CD4-positive, alpha-beta T cell treated with Interleukin-2 at 100 ng/mL for 4 hours (primary cell): ENCODE measurements at places on chromosomes 6 and 20.

- DNase-seq = no peak
These were observed 91.1 kb upstream of the HIVEP1 start for GRCh38 chr6:11921017-11921438.

GRCh38 chr6:111740506-111740905, 132.7 kb downstream of the FYN start:
- no peak for DNase-seq

GRCh38 chr6:115404446-115404845, 656.2 kb downstream of the FRK start:
- DNase-seq = no peak

DNA sequence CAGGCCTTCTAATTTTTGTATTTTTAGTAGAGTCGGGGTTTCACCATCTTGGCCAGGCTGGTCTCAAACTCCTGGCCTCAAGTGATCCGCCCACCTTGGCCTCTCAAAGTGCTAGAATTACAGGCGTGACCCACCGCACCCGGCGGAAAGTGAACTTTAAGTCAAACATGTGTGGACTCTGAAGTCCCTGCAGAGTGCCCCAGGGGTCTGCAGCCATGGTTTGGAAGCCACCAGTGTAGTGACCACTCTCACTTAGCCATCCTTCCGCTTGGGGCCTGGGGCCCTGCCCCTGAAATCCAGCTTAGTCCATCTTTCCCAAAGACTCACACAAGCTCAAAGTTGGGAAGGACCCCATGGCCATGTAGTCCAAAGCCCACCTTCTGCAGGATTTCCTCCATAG, 164.5 kb downstream of the GRM4 start:
- DNase-seq = no peak

- no peak for DNase-seq
These were observed 6.0 kb downstream of the HLA-C start for GRCh38 chr6:31265926-31266325.

GRCh38 chr20:17843246-17844132, 125.1 kb downstream of the SNX5 start:
- DNase-seq = peak; percentile 12

- DNase-seq = peak; percentile 38
These were observed 143.9 kb downstream of the BCAS1 start for GRCh38 chr20:53926428-53927028.

DNA sequence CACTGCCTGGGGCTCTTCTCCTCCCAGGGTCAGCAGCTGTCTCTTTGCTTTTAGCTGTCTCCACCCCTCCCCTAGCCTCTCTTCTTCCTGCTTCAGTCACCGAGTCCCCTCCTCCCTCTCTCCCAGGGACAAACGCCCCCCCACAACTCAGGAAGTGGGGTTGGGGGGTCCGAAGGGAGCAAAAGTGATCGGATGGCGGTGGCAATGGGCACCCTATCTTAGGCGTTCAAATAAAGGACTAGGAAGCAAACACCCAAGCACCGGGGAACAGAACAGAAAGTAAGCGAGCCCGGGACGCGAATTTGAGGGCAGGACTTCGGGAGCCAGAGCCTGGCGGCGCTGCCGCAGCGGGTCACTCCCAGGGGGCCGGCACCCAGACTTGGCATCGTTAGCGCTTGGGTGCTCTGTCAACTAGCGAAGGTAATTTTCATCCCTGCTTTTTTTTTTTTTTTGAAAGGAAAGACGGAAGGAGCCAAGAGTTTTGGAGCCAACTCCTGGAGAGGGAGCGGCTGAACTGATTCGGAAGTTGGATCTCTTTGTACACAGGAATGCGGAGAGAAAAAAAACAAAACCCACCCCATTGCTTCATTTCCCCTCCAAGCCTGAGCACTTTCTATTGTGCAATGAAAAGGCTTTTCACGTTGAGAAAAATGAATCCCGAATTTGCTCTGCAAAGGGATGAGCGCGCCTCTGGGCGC, 815 bp upstream of the ITPR3 start:
- DNase-seq = peak; percentile 32

DNA sequence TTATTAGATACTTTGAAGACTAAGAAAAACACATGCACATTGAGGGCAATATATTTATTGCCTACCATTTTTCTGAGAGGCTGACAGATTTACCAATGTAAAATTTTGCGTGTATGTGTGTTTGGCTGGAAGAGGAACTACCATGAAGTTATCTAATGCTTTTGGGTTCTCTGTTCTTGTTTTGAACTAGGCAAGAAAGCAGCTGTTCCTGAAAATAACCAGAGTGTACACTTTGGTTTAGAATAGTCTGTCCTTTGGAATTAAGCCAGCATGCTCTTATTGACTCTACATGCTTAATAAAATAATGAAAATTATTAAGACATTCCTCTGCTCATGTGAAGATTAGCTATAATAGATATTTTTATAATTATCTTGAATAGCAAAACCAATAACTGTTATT, 129.2 kb downstream of the MYB start:
- no peak for DNase-seq

- DNase-seq = no peak
These were observed 56.0 kb upstream of the JAG1 start for GRCh38 chr20:10729785-10730184.

DNA sequence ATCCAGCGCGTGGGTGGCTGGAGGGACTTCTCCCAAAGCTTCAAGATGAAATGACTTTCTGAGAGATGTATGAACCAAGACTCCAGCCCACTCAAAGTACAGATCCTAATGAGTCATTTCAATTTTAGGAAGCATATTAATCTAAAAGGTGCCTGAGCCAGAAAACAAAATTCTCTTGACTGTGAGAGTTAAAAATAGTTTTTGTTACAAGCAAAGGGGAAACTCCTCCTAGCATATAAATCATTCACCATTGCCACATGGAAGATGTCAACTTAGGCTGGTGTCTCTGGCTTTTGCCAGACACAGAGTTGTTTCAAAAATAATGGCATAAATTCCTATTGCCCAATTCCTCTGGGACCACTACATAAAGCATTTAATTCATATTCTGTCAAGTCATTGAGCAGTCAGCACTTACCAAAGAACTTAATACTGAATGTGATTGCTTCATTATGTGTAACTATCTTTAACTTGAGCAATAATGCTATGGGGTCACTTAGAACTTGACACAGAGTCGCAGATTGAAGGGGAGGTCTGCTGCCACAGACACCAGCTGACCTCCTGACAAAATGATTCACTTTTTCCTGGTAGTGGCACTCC, 280.6 kb downstream of the SLC35F1 start:
- DNase-seq = no peak

DNA sequence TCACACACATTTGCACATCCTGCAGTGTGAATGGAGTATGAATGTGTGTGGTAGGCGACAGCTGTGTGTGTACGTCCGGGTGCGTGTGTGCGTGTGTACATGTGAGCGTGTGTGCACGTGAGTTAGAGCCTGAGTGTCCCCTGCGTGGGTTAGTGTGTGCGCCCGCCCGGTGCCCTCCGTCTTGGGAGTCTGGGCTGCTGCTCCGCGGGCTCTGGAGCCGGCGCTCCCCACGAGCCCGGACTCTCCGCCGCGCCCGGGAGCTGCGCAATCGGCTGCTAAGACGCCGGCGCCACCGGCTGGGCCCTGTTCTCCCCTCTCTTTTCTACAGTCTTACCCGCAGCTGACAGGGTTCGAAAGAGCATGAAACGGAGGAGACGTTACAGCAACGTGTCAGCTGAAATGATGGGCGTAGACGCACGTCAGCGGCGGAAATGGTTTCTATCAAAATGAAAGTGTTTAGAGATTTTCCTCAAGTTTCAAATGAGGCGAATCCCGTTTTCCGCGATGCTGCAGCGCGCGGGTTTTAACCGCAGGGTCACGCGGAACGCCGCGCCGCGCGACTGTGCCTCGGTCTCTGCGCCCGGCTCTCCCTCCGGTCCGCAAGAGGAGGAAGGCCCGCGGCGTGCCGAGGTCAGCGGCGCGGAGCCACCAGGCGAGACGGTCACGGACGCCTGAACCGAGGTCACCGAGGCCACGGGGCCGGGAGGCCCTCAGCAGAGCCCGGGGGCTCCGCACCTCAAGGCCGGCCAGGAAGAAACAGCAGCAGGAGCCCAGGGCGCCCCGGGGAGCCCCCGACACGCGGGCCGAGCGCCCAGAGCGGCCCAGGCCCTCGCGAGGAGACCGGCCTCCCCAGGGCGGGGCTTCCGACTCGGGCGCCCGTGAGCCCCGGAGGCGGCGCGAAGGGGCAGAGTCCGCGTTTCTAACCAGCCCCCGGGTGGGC, 95.3 kb upstream of the BHLHE23 start:
- peak; percentile 48 for DNase-seq

GRCh38 chr6:163099621-163100171, 314.8 kb upstream of the QKI start:
- DNase-seq = no peak

- no peak for DNase-seq
These were observed 10.5 kb downstream of the SNX3 start for GRCh38 chr6:108250240-108250866.

GRCh38 chr6:164048840-164049516, 634.5 kb downstream of the QKI start:
- no peak for DNase-seq

GRCh38 chr6:2818593-2818992, 23.1 kb downstream of the SERPINB1 start:
- DNase-seq = no peak

DNA sequence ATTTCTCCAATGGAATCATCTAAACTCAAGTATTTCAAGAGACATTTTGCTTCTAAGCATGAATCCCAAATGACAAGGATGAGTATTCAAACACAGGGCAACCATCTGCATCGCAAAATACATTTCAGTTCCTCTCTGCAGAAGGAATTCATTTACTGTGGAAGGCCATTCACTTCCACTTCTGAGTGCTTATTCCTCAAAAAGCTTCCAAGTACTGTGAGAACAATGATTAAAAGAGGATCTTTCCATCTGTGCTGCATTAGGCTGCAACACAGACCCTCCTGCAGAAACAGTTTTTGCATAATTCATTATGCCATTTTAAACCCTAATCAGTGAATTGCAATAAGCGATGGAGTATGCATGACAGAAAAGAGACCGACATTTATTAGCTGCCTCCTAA, 52.5 kb downstream of the ARHGAP18 start:
- no peak for DNase-seq

- DNase-seq = no peak
These were observed 47.8 kb upstream of the TAGAP start for GRCh38 chr6:159092631-159093030.

DNA sequence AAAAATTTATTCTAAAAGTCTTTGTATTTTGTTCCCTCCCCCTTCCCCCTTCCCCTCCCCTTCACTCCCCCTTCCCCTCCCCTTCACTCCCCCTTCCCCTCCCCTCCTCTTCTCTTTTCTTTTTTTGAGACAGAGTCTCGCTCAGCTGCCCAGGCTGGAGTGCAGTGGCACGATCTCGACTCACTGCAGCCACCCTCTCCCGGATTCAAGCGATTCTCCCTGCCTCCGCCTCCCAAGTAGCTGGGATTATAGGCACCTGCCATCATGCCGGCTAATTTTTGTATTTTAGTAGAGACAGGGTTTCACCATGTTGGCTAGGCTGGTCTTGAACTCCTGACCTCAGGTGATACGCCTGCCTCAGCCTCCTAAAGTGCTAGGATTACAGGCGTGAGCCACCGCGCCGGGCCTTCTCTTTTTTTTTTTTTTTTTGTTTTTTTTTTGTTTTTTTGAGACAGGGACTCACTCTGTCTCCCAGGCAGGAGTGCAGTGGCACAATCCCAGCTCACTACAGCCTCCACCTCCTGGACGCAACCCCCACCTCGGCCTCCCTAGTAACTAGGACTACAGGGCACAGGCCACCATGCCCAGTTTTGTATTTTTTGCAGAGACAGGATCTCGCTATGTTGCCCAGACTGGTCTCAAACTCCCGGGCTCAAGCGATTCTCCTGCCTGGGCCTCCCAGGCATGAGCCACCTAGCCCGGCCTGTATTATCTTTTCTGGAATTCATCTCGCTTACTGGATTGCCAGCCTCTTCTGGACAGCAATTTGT, 1.1 kb upstream of the AFG1L start:
- DNase-seq = no peak

DNA sequence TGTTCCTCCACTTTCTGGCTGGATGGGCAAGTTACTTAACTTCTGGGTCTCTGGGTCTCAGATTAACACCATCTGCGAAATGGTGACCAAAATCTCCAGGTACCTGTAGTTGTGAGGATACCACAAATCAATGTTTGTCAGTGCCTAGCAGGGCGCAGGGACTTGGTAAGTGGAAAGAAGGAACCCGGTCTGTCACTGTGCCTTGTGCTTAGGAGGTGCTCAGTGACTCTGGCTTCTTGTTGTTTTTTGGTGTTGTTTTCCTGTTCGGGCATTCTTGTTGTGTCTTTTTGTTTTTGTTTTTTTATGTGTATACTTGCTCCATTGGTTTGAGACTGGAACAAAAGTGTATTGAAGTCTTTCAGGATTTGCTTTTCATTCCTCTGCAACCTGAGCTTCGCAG, 17.8 kb downstream of the TM9SF4 start:
- DNase-seq = no peak

DNA sequence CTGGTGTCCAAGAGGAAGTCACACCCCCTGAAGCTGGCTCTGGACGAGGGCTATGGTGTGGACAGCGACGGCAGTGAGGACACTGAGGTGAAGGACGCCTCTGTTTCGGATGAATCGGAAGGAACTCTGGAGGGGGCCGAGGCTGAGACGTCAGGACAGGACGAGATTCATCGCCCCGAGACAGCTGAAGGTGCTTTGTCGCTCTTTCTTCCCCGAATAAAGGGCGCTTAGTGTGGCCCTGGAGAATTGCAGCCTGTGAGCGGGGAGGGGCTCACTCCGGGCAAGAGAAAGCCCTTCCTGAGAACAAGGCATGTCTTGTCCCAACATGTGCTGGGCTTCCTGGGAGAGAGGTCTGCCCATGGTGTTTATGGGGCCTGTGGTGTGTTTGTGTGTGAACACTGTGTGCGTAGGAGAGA, 41.4 kb downstream of the MYT1 start:
- no peak for DNase-seq

DNA sequence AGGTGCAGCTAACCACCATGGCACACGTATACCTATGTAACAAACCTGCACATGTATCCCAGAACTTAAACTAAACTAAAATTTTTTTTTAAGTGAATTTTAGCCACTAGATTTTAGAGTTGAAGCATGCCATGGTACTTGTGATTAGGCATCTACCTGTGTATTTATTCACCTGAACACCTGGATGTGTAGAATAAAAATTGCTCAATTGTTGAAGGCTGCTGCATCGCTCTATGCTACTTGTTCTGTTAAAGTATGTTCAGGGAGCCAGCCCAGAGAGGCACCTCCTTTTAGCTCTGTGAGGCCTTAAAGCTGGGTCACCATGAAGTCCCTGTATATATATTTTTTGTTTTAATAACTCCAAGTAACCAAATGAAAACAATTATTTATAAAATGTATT, 28.3 kb downstream of the SLC22A3 start:
- DNase-seq = no peak
